Muscle of back (tissue), 13 donors: ENCODE measurements at places on chromosomes 3 and 15. TPM values are rescaled to one million over a fixed set of nuclear protein-coding genes. Genes with fewer than 3 reads are reported as not detected.

GOLGA8S gene
- 0.75 TPM for polyA plus RNA-seq

VGLL3 gene
- 28.2 TPM for polyA plus RNA-seq

DNA sequence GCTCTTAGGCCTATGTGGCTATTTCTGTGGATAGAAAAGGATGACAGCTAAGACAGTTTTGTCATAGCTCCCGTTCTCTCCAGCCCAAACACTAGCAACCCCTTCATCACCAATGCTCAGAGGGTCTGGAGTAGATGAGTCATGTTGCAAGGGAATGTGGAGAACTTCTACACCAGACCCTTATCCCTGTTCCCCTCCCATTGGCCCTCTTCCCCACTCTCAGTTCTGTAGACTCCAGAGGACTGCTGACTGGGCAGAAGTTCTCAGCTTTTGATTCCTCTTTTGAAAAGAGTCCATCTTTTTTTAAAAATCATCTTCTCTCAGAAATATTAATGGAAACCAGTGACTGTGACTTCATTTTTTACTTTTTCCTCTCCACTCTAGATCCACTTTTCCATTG lies 2.4 kb upstream of the MYZAP start:
- DNase-seq: no peak

- no peak for DNase-seq
Observed at GRCh38 chr15:71242292-71242691, 127.0 kb downstream of the THSD4 start.

GRCh38 chr3:56839784-56840715 lies 38.3 kb upstream of the ARHGEF3 start:
- DNase-seq: no peak

DNA sequence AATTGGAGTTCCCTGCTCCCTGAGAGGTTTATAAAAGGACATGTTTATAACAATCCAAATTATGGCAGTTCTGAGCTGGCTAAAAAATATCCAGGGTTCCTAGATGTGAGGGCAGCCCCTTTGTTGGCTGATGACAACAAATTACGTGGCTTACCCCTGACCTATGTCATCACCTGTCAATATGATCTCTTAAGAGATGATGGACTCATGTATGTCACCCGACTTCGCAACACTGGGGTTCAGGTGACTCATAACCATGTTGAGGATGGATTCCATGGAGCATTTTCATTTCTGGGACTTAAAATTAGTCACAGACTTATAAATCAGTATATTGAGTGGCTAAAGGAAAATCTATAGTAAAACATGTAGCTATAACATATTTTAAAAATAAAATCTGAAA lies 13.9 kb downstream of the AADAC start:
- no peak for DNase-seq

LSAMP gene
- polyA plus RNA-seq: 8.6 TPM

RFT1 gene
- polyA plus RNA-seq: 12.4 TPM

LZTFL1 gene
- 13.1 TPM for polyA plus RNA-seq

GRCh38 chr3:169403855-169404519 lies 259.5 kb downstream of the MECOM start:
- no peak for DNase-seq

MYEF2 gene
- polyA plus RNA-seq: 13.5 TPM

DNA sequence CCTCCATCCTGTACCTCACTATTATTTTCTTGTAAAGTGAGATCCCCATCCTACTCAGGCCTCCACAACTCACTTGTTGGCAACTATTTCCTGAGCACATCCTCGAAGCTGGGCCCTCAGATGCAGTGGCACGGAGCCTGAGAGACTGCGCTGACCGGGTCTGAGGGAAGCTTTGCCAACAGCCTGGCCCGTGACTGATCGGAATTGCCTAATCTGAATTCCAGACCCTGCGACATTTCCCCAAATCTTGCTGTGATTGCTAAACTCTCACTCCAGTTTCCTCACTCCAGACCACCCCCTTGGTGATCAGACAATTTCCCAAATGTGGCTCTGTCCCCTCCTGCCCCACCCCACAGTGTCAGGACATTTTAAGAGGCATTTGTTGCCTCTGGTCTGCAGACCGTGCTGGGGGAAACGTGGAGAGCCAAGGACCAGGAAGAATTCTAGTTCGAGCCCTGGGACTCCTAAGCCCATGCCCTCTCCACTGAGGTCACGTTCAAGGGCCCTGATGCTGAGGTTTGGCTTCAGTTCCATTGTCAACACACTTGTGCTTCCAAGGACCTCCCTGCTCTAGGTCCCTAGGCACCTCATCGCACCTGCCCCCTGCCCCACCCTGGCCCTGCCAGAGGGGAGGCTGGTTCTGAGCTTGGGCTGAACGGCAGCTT lies 22.8 kb downstream of the KLHL25 start:
- DNase-seq: no peak

LMAN1L gene
- polyA plus RNA-seq: not detected

DNA sequence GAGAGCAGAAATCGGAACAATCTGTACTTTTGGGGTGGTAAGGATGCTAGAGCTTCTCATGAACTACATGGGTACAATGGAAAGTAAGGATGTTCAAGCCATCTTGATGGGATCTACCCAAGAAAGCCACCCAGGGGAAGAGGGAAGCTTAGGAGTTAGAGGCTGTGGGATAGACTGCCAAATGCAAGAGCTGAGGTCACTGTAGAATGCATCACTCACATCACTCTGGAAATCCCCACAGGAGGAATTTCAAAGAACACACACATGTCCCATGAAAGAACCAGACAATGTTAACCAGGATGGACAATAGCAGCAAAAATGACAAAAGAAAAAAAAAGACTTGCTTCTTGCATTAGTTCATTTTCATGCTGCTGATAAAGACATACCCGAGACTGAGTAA lies 32.8 kb upstream of the UBE2E2 start:
- DNase-seq: no peak

DNA sequence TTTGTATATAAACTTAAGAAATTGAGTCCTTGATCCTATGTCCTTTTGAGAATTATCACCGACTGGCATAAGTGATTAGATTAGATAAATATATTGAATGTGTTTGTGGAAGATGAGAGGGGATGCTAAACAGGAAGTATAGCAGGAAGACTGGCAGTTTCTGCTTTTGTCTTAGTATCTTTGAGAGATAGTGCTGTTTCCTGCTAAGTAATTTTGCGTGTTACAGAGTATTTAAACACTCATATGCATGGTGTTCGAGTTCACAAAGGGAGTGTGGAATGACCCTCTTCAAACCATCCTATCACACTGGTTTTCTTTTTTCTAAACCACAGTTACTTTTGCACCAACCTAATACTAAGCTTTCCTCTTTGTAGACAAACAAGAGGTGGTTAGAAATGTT lies 106.0 kb downstream of the KLHL25 start:
- DNase-seq: no peak

GRCh38 chr3:36557021-36557707 lies 176.9 kb downstream of the STAC start:
- DNase-seq: no peak

SEC61A1 gene
- 103 TPM for polyA plus RNA-seq

ATP10A gene
- polyA plus RNA-seq: 2.8 TPM

DNA sequence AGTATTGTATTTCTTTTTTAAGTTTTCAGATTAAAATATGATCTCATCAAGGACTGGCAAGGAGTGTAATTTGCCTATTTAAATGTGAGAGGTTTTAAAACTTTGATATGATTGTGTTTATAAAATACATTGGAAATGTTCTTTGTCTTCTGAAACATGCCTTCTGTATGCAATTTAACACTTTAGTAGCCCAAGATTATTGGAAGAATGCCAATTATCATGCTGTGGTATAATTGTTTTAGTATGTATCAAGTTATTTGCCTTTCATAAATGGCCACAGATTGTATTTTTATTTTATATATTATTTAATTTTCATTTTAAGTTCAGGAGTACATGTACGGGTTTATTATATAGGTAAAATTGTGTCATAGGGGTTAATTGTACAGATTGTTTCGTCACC lies 31.7 kb downstream of the ECT2 start:
- no peak for DNase-seq

GRCh38 chr3:129276385-129276784 lies 2.3 kb upstream of the HMCES start:
- DNase-seq: no peak

EPHA6 gene
- polyA plus RNA-seq: not detected

- DNase-seq: peak; percentile 85
Observed at GRCh38 chr3:69085833-69086722, 1.3 kb downstream of the ARL6IP5 start.

GRCh38 chr3:124774327-124774718 lies 44.1 kb downstream of the UMPS start:
- peak; percentile 72 for DNase-seq

ISL2 gene
- polyA plus RNA-seq: not detected

- no peak for DNase-seq
Observed at GRCh38 chr15:39728845-39729244, 53.8 kb downstream of the FSIP1 start.

DNA sequence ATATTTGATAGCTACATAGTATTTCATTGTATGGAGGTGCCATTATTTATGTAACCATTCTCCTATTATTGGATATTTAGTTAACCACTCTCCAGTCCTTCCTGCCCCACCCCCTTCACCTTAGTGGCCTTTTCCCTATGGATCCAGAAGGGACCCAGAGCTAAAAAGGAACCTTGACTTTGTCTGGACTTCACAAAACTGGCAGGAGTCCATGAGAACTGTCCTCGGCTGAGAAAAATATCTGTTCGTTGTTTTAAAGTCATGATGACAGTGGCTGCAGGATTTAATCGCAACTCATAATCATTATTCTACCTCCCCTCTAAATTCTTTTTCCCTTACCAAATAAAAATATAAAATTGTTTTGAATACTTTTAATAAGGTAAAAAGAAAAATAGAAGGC lies 129.7 kb downstream of the CMSS1 start:
- no peak for DNase-seq

DNA sequence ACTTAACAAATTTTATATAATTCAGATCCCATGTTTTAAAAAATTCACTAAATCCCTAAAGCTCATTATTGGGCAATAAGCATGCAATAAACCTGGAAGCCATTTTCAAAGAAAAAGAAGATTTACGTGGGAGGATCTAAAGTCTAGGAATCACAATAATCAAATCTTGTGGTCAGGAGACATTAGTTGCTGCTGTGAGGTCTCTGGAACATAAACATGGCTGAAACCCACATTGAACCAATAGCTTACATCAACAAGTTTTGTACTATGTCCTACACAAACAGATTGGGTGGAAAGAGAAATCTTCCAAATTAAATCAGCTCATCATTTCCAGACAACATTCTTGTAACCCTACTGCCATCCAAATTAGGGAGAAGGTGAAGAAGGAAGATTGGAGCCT lies 121.9 kb upstream of the EPHA3 start:
- DNase-seq: no peak

SNX22 gene
- 0.39 TPM for polyA plus RNA-seq

DNA sequence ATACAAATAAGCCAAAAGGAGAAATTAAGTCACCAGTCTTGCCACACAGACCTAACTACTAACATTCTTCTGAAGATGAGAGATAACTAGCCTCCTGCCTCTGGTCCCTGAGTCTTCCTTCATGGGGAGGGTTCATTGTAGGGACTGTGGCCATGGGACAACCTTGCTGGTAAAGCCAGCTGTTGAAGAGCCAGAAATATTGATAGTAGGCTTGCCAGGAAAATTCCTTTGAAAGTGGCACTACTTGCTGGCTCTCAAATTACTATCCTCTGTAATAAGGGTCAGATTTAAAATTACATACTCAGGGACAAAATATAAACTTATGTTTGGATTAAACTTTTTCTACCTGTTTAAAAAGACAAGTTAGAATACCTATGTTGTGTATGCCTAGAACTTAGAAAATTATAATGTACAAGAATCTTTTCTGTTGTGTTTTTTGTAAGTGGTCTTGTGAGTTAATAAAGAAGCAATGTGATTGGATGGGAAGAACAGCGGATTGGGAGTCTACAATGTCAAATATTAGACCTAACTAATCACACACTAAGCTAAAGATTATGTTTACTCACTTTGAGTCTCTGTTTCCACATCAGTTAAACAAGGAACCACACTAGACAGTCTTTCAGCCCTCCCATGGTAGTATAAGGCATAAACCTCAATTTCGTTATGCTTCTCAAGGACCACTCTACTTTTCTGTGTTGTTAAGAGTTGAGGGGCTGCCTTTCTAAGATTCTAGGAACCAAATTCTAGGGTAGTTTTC lies 60.0 kb upstream of the TRIM71 start:
- no peak for DNase-seq

PPARG gene
- 3.3 TPM for polyA plus RNA-seq

GRCh38 chr15:29087521-29088285 lies 181.9 kb downstream of the NSMCE3 start:
- DNase-seq: no peak

DNA sequence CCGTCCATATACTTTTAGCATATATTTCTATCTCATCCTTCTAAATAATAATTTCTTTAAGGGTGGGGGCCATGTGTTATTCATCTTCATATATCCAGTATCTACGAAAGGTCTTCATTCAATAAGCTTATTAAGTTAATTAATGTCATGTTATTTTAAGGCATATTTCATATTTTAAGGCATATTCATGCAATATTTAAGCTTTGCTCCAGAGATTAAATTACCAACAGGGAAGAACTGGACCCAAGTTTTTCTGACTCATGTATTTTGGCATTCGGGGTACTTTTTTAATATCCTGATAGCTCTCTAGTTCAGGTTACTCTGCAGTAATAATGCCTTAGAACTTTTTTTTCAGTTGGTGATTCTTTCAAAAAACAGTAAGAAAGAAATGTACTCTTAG lies 27.4 kb downstream of the PHC3 start:
- no peak for DNase-seq

DNA sequence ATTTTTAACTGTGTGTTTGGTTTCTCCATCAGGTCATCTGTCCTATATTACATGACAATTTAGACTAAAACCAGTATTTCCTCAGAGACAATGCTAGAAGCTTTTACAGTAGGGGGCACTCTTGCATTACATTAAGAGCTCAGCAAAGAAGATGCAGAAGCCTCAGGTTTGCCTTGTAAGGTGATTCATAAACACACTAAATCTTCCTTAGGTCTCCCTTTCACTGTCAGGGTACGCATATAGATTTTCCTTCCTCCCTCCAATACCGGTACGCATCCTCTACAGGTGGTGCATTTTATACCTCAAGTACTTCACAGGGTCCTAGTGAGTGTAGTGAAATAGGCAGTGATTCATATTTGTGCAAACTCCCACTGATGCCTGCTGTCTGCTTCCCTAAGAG lies 46.5 kb downstream of the CD86 start:
- no peak for DNase-seq

GRCh38 chr15:44087578-44088465 lies 107.2 kb downstream of the FRMD5 start:
- no peak for DNase-seq

DNA sequence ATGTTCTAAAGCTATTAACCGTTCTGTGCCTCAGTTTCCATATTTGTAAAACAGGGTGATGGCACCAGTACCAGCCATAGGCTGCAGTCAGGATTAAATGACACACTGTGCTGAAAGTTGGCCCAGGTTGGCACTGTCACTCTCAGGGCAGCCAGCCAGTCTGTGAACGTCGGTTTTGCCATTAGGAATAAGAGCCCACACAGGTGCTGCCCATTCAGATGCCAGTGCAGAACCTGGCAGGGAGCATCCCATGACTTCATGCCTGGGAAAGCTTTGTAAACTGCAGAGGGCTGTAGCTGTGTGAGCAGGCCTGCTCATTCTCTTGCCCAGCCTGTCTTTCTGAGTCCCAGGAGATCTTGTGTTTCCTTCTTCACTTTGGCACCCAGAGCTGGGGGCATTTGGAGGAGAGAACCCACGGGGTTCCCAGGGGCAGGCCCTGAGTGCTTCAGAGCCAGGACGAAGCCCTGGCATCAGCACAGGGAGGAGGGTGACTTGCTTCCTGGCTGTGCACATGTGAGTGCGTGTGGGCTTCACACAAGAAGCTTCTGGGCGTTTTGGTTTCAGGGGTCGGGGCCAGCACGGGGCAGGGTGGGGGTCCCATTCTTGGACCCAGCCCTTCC lies 46.9 kb downstream of the ZNF710 start:
- no peak for DNase-seq
